ENCODE measurements at places on chromosomes 11 and 22.

DNA sequence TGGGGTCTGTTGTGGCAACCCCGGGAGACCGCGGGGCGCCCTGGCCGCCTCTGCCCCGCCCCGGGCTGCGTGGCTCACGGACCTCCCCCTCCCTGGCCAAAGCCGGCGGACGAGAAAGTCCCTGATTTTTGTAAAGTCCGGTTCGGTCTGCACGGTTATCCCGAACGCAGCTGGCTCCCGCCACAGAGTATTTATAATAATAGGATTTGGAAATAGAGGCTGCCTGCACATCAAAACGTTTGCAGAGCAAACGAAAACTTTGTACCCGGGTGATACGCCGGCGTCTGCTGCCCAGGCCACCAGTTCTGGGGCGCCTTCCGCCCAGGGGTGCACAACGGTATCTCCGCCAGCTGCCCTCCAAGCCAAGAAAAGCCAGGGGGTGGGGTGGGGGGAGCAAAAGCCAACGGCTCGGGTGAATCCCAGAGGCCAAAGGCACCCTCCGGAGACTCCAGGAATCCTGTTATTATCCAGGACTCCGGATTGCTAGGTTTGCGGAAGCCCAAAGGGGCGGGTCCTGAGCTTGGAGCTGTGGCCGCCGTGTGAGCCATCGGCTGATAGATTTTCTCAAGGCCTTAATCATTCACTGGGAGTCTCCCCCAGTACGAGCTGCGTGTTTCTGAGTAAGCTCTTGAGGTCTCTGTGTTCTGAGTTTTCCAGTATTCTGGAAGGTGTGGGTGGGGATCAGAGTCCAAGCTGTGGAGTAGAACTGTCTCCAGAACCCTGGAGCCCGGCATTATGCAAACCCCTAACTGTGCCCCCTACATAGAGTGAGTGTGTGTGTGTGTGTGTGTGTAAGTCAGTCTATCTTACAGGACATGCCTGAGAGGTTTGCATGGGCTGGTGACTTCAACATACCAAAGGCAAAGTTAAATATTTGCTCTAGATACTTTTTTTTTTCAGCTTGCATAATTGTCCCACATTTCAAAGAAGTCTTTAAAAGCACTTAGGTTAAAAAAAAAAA is 673 bp upstream of the SHANK2 start:
- no peak for DNase-seq

DNA sequence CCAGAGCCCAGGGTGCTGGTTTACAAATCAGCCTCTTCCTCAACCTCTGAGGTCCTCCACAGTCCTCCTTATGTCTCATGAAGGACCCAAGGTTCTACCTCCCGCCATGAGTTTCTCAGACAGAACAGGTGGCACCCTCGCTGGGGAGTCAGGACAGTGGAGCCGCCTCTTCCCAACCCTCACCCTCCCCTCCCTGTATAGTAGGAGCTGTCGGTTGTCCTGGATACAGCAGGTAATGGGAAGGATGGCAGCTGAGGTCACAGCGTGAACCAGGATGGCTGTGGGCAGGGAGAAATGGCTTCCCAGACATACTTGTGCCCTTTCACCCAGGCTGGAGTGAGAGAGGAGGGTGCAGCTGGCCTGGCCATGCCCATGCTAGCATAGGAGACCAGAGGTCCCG is 134.6 kb downstream of the CHST1 start:
- DNase-seq, result no peak

DNA sequence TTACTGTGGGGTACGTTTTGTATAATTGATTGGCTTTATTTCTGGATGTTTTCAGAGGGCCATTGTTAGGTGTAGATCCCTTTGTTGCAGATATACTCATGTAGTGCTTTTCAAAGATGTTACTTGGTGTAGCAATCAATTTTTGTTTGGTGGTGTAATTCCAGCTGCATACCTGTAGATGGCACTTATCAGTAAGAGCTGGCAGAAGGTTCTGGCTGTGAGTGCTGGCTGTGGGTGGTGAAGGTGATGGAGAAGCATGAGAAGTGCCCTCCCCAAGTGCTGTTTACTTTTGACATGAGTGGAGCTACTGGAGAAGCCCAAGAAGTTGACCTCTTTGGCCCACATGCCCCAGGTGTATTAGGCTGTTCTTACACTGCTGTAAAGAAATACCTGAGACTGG is 1074.9 kb downstream of the FAM181B start:
- DNase-seq, result no peak

DNA sequence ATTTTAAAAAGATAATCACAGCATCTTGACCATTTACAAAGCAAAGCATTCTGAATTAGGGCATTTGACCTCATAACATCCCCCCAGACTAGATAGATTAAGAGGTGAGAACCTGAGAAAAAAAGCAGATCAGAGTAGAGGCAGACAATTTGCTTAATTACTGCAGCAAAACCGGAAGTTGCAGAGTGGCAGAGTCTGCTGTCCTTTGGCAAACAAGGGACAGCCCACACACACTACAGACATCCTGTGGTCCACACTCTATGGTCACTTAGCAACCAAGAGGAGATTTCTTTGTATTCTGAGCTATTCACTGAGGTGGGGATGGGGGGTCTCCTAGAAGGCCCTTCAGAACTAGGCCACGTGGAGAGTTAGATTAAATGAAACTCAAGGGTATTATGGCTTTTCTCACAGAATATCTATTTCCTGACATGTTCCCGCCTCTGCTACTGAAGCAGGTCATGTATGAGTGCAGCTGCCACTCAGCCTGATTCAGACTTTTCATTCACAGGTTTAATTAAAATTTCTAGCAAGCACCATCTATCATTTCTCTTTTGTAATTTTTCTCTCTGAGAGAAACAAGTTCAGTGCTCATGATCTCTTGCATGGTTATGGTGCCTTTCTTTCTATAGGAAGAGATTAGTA is 48.5 kb downstream of the SVIP start:
- no peak for DNase-seq

- DNase-seq, result no peak
Observed at GRCh38 chr11:23519194-23519593, 658.9 kb upstream of the CCDC179 start.

GRCh38 chr11:128231845-128232410 is 355.4 kb downstream of the ETS1 start:
- DNase-seq, result no peak

- DNase-seq, result no peak
Observed at GRCh38 chr11:105937331-105937730, 84.7 kb downstream of the MSANTD4 start.

DNA sequence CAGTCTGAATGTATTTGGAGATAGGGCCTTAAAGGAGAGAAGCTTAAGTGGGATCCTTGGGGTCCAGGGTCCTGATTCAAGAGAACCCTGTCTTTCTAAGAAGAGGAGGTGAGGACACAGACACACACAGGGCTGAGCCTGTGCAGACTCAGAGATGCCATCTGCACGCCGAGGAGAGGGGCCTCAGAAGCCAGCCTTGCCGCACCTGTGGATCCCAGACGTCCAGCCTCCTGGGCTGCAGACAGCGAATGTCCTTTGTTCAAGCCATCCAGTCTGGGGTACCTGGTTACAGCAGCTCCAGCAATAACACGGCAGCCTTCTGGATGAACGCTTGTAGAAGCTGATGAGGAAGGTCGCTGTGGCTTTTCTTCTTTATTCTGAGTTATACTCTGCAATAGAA is 1086.1 kb downstream of the BRD1 start:
- DNase-seq, result no peak

GRCh38 chr11:92633820-92634219 is 335.6 kb upstream of the MTNR1B start:
- no peak for DNase-seq

Data from activated naive CD4-positive, alpha-beta T cell (primary cell).